IPS-NIHi11 (cell line): ENCODE measurements at places on chromosomes 1 and 21.

DNA sequence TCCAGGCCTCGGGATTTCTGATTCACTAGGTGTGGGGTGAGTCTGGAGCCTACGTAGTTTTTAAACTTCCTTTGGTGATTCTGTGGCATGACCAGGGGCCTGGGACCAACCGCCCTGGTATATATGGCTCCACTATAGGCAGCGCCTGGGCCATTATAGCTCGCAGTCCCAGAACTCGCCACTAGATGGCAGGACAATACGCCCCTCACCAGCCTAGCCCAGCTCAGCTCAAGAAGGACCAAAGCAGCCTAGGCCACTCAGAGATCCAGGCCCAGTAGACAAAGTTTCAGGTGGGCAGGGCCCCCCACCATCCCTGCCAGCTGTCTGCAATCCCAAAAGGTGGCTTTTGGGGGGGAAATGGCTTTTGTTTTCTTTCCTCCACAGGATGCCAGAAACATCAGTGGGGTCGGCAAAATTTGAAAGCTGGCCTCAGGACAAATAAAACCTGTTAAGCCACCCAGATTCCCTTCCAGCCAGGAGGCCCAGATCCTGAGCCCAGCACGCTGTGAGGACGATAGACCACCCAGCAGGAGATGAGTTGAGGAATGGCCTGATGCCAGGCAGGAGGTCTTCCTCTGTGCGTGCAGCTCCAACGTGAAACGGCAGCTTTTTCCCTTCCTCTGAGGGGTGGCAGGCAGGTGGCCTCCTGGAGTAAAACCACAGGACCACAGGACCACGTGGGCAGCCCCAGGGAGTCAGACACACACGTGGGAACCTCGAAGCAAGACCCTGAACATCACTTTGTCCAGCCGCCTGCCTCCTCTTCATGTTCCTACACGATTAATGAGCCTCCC lies 24.8 kb upstream of the TMEM51 start:
- peak; percentile 92 for DNase-seq

- no peak for DNase-seq
These were observed 78.9 kb upstream of the SLC45A1 start for GRCh38 chr1:8239039-8239305.

- DNase-seq, result no peak
These were observed 58.0 kb downstream of the MDM4 start for GRCh38 chr1:204574016-204574864.

- peak; percentile 94 for DNase-seq
These were observed 89.7 kb downstream of the DMRTA2 start for GRCh38 chr1:50333595-50333974.

GRCh38 chr1:228048120-228048519 lies 34.4 kb upstream of the ARF1 start:
- no peak for DNase-seq

GRCh38 chr1:225258811-225259210 lies 169.0 kb downstream of the LBR start:
- DNase-seq, result no peak

GRCh38 chr21:35303085-35303484 lies 254.0 kb upstream of the RUNX1 start:
- no peak for DNase-seq

DNA sequence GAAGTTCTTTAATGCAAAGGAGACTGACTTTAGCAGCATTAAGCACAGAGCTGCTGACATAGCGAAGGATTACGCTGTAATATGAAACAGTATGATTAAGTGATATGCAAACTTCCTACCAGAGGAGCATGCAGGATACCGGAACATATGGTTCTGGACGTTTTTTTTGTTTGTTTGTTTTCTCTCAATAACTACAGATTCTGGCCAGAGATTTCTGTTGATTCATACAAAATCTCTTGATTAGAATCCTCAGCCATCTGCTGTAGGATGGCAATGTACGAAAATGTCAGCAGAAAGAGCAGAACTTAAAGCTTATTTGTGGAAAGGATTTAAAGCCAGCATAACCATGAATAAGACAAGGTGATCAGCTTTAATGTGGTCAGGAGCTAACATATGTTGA lies 970.7 kb downstream of the KCNT2 start:
- DNase-seq, result no peak

GRCh38 chr1:227318016-227318852 lies at the start of gene CDC42BPA:
TSS of gene CDC42BPA (minus strand) at chr1:227318492. CDS start at chr1:227317182, 1,310 bp downstream.
- DNase-seq, result peak; percentile 91

DNA sequence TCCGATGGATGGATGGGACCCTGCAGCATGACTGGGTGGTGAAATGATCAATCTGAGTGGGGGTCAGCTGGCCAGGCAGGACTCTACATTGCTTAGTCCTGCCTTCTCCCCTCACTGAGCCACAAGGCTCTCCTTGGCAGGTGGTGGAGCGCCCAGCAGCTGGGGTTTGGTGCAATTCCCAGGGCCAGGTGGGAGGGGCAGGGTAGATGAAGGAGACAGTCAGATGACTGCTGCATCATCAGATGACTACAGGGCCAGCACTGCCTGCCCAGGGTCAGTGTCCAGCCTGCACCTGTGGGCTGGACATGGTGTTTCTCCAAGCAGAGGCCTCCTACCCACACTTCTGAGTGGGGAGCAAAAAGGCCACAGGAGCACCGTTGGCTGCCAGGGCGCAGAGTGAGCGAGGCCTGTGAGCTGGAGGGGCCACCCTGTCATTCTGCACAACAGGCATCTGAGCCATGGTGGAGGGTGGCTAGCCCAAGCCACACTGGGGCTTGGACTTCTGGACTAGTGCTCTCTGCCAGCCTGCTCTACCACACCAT lies 103.9 kb upstream of the EDN2 start:
- DNase-seq, result no peak

DNA sequence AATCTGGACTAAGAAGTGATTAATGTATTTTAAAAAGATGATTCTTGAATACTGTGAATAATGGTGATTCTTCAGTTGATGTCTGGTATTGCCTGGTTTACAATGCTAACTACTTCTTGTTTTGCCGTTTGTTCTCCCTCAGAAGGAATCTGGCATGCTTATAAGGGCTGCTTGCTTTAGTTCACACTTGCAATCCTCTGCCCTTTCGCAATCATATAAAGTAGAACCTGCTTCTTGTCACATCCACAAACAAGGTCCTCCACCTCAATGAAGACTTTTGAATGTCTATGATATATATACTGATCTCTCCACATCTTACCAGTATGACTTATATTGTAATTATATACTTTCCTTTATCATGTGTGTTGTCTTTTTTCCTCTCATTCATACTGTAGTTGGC lies 92.6 kb downstream of the ADGRL4 start:
- DNase-seq, result no peak

DNA sequence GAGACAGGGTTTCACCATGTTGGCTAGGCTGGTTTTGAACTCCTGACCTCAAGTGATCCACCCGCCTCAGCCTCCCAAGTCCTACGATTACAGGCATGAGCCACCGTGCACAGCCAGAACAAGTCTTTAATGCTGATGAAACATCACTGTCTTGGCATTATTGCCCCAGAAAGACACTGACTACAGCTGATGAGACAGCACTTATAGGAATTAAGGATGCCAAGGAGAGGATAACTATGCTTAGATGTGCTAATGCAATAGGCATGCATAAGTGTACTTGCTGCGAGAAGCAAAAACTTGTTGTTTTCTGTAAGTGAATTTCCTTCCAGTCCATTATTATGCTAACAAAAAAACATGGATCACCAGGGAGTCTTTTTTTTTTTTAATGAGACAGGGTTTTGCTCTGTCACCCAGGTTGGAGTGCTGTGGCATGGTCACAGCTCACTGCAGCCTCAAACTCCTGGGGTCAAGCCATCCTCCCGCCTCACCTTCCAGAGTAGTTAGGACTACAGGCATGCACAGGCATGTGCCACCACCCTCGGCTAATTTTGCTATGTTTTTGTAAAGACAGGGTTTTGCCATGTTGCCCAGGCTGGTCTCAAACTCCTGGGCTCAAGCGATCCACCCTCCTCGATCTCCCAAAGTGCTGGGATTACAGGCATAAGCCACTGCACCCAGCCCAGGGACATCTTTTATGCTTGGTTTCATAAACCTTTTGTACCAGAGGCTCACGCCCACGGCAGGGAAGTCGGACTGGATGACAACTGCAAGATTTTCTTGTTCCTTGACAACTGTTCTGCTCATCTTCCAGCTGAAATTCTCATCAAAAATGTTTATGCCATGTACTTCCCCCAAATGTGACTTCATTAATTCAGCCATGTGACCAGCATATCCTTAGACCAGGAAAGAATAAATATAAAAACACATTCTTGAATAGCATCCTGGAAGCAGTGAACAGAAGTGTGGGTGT lies 23.1 kb downstream of the RHEX start:
- DNase-seq, result no peak

- no peak for DNase-seq
These were observed 144.1 kb downstream of the CDC42BPA start for GRCh38 chr1:227174164-227174563.

DNA sequence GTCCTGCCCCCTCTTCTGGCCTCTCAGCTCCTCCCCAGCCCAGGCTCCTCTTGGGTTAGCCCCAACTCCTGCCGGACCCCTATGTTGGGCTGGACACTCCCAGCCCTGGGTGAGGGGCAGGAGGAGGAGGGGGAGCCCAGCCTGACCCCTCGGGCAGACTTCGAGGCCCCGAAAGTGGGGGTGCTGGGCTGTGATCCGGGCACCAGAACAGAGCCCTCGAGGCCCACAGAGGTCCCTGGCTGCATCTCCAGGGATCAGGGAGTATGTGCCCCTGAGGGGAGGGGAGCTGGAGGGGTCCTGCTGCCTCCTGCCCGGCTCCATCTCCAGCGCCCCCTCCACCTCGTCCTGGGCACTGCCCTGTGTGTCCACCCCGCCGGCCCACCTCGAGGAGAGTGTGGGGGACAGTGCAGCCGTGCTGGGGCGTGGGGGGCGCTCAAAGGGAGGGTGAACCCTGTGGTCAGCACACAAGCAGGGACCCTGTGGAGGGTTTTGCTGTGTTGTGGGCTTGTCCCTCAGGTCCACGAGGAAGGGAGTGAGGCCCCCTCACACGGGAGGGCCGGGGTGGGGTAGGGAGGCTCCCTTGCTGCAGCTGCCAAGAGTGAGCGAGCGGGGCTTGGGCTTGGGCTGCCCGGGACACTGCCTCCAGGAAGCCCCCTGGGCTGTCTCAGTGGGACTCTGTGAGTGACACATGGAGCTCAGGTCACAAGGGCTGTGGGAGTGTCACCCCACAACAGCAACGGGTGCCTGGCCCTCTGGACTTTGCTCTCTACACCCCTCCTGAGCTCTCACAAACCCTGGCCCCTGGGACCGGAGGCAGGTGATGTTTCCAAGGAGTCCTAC lies 54.4 kb downstream of the COL18A1 start:
- no peak for DNase-seq

DNA sequence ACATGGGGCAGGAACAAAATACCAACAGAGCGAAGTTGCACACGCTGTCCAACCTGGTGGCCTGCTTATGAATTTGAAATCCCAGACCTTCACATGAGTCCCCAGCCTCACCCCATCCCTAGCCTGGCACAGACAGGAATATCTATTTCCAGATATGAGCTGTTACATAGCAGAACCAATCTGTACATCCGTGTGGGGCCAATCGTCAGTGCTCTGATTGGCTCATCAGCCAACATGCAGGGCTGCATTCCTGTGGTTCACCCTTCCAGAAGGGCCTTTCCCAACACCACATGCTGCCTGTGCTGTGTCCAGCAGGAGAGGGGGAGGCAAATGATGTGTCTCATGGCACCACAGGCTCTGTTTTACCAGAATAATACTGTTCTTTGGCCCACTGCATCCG lies 31.3 kb downstream of the CCN1 start:
- peak; percentile 74 for DNase-seq

DNA sequence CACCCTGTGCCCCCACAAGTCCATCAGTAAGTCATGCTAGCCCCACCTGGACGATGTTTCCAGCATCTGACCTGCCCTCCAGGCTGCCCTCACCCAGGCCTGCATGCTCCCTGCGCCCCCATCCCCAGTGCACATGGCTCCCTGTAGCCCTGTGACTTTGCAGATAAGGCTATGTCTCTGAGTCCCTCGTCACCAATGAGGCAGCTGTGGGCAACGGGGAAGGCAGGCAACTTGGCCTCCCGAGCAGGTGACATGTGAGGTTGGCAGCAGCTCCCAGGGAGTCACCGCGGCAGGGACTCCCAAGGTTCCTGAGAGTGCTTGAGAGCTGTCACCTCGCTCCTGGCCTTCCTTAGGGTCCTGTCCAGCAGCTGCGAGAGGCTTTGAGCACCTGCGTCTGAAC lies 32.4 kb upstream of the AGPAT3 start:
- peak; percentile 3 for DNase-seq

- no peak for DNase-seq
These were observed 3.7 kb upstream of the FOXO6 start for GRCh38 chr1:41357451-41358101.

GRCh38 chr21:42548687-42549406 lies 35.2 kb downstream of the SLC37A1 start:
- DNase-seq, result no peak

- no peak for DNase-seq
These were observed 55.5 kb upstream of the RGS5 start for GRCh38 chr1:163258181-163258580.

- DNase-seq, result no peak
These were observed 99.0 kb downstream of the PLXNA2 start for GRCh38 chr1:208145167-208145566.

DNA sequence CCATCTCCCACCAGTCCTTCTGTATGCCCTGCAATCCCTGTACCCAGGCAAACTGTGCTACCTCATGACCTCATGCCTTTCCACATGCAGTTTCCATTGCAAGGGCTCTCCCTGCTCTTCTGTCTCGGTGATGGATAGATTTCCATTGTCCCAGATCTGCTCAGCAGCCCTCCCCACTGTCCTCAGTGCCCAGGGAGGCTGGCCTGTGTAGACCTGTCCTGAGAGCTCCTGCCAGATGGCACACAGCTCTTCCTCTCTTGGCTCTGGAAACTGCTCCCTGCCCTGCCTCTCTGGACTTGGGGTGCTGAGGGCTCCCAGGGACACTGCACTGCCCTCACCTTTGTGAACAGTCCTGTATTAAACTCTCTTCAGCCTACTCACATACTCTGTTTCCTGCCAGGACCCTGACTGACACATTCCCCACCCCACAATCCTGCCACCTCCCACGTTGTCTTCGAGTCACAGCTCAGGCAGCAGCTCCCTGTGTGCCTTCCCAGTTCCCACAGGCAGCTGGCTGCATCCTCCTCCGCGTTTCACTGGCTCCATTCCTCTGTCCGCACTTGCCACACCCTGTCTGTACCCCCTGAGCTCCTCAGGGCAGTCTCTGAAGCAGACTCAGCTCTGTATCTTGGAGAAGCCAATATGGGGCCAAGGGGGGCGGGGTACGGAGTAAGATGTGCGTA lies 57.0 kb downstream of the SPATA46 start:
- DNase-seq, result no peak

DNA sequence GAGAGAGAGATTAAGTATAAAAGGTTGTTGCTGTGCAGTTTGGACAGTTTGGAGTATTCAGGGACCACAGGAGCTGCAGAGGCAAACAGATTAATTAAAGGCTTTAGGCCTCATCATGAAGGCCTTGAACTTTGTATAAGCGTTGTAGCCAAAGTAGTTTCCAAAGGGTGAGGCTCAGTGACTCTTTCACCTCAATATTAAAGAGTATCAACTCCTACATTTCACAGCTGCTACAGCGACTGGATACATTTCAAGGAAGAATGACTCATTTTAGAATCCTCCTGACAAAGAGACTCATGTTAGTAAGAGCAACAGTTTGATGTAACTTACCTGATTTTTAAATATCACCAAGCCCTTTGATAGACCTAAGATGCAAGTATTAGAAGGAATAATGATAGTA lies 355.5 kb downstream of the HLX start:
- no peak for DNase-seq

- DNase-seq, result no peak
These were observed 23.4 kb downstream of the SPSB1 start for GRCh38 chr1:9316080-9316444.
